ENCODE measurements at places on chromosomes 5 and 9. TPM values are rescaled to one million over a fixed set of nuclear protein-coding genes. Genes with fewer than 3 reads are reported as not detected.

- DNase-seq, result peak; percentile 71
Measured at GRCh38 chr5:67221487-67222242, 25.1 kb upstream of the CD180 start.

DNA sequence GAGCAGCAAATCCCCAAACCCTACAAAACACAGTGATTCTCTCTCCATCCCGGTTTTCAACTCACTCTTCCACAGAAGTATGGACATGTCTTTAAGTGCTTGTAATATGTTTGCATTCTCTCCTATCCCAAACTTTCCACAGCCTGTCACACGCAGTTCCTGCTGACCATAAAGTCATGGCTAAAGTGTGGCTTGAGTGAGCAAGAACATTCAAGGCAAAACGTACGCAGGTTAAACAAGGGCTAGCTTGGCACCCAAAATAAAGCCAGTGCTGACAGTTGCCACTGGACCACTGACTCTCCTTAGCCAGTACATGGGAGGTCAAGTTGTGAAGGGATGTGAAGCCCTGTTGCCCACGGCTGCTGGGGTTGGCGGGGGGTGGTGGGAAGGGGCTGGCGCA is 211.1 kb upstream of the IRX1 start:
- no peak for DNase-seq

GRCh38 chr5:40572937-40573336 is 106.8 kb upstream of the PTGER4 start:
- DNase-seq, result no peak

DNA sequence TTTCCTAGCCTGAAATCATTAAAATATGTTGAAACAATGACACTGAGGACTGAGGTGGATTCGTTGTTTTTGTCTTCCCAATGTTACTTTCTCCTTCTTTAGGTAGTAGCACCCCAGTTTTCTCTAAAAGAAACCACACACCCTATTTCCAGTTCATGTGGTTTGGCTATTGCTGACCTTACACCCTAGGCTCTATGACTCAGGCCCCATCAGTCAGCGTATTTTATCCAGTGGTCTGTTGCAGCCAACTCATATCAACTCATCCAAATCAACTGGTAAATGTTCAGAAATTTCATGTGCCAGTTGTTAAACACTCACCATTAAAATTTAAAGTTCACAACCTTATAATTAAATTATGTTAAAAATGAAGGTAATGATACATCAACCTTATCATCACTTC is 44.6 kb upstream of the NFIB start:
- DNase-seq, result no peak

DNA sequence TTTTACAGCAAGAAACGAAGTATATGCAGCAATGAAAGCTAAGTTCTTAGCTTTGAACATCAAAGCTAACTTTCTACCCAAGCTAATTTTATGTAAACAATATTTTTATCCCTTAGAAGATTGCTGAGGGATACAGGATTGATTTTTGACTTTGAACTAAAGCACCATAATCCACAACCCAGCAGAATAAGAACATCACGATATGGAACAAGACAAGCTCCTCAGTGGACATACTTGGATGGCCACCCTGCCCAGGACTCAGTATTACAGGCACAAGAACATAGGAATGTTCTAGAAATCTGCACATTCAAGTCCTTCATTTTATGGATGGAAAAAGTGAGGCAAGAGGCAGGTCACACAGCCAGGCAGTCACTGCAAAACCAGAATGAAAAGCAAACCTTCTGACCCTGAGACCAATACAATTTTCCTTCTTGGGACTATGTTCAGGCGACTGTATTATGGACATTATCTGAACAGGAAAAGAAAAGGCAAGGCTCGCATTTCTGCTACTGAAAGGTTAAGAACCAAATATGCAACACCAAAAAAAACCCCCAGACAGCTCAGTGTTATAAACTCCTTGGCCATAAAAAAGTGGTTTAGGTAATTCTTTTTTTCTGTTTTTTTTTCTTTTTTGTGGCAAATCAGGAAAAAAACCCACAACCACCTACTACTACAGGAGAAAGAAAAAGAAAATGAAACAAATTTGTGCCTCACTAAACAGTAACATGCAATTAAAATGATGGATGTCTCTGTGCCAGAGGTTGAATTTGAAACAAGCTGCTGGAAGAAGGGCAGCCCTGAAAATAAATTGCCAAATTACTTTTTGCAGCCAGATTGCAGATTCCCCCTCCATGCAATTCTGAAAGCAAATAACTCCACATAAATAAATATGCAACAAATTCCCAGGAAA is 25.4 kb downstream of the EPB41L4B start:
- no peak for DNase-seq

- DNase-seq, result no peak
Measured at GRCh38 chr5:150026682-150027172, 26.2 kb downstream of the HMGXB3 start.

DNA sequence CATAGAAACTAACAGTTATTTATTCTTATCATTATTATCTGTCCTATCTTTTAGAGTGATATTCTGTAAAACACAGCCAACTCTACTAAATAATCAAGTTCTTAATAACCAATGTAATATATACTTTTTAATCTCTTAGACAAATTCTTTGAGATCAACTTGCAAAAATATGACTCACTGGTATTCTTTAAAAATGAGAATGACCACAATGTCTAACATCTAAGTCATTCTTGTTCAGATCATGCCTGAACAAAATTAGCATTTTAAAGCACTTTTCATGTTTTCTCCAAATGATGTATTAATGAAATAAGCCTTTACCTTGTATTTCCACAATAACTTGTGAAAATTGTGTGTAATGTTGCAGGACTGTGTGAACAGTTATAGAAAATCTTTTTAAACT is 356.9 kb upstream of the RGMB start:
- DNase-seq, result no peak

The IER5L gene
- polyA plus RNA-seq, result 1.3 TPM

The RNF20 gene
- polyA plus RNA-seq, result 5.7 TPM
